Activated CD4-positive, alpha-beta T cell treated with anti-CD3 and anti-CD28 coated beads, Interleukin-2, amount 50 U/mL, for 48 hours (primary cell): ENCODE measurements at places on chromosomes 1 and 21.

GRCh38 chr1:167052389-167052788 is 37.8 kb downstream of the GPA33 start:
- DNase-seq = no peak

- no peak for DNase-seq
Observed at GRCh38 chr1:31397360-31398095, 15.5 kb upstream of the SERINC2 start.

GRCh38 chr1:181075766-181076350 is 12.6 kb upstream of the IER5 start:
- no peak for DNase-seq

DNA sequence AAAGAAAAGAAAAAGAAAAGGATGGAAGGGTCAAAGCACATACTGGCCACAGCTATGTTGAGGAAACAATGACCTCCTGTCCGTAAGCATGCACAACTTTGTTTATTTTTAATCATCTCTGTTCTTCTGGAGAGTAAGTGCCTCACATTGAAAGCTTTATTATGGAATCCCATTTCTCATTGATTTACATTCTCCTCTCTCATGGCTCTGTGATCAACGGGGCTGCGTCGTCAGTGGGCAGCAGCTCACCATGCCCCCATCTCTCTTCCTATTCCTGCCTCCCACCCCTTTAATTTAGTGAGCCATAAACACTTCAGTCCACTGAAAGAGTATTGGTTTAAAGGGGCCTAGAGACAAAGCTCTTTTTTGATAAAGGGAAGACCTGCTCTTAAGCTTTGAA is 98.9 kb downstream of the KAZN start:
- no peak for DNase-seq

DNA sequence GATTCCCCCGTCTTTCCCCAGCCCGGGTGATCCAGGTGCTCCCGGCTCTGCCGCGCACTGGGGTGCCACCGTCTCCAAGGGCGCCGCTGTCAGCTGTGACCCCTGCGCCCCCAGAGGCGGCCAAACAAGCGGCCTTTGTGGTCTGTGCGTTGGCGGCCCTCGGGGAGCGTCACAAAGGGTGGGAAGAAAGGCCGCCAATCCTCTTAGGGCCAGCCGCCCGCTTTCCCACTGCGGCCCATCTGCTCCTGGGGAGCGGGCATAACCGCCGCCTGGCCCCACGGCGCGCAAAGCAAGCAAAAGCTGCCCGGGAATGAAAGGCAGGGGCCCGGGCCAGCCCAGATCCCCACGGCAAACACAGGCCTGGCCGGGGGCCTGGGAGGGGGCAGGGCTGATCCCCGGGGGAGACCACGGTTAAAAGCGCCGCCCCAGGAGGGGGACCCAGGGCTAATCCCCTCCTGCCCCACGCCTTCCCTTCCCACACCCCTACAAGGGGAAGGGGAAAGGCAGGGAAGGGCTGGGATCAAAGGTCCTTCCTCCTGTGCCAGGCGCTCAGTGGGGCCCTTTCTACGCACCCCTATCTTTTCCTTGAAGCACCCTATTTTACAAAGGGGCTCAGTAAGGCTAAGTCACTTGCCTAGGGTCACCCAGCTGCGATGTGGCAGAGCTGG is 24.0 kb downstream of the C1QB start:
- no peak for DNase-seq

GRCh38 chr1:24051206-24051945 is 60.6 kb downstream of the MYOM3 start:
- no peak for DNase-seq

GRCh38 chr1:225762002-225762441 is 15.6 kb upstream of the SRP9 start:
- DNase-seq = no peak

- DNase-seq = no peak
Observed at GRCh38 chr21:14589855-14590563, 43.9 kb upstream of the SAMSN1 start.

DNA sequence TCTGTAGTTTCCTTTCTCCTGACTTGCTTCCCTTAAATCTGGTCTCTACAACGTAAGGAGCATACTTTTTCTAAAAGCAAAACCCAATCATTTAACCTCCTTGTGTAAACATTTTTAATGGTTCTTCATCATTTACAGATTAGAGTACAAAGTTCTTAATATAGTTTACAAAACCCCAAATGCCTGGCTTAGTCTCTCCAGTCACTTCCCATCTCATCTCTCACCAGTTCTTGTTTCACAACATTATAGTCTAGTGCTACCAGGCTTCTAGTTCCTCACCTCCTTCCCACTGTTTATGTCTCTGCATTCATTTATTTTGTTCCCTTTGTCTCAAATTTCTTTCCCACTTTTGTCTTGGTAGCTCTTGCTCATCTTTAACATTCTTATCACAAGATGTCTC is 168.4 kb downstream of the FASLG start:
- no peak for DNase-seq

DNA sequence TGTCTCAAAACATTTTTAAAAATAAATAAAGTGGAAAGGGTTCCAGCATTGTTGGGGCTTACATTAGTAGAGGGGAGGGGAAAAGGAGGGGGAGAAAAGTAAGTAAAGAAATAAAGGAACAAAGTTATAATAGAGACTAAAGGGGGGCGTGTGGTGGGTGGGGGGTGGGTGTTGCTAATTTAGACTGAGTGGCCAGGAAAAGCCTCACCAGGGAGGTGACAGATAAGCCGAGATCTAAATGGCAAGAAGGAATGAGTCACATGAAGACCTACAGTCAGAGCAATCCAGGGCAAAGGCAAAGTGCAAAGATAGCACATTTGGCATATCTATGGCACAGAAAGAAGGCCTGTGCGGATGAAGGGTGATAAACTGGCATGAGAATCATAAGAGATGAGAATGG is 7.5 kb downstream of the MPL start:
- no peak for DNase-seq

DNA sequence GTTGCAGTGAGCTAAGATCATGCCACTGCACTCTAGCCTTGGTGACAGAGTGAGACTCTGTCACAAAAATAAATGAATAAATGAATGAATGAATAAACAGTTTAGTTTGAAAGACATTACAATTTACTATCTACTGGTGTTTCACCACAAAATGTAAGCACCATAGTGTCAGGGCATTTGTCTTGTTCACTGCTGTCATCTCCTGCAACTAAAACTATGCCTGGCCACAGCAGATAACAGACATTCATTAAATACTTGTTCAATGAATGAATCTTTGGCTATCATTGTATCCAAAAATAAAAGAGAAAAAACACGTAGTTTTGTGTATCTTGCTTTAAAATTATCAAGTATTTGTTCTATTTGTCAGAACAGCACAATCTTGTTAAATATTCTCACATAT is 32.5 kb downstream of the SASS6 start:
- no peak for DNase-seq

- no peak for DNase-seq
Observed at GRCh38 chr1:125087691-125088090, 3902.9 kb downstream of the SRGAP2C start.

GRCh38 chr1:164633997-164634396 is 75.0 kb downstream of the PBX1 start:
- DNase-seq = no peak

DNA sequence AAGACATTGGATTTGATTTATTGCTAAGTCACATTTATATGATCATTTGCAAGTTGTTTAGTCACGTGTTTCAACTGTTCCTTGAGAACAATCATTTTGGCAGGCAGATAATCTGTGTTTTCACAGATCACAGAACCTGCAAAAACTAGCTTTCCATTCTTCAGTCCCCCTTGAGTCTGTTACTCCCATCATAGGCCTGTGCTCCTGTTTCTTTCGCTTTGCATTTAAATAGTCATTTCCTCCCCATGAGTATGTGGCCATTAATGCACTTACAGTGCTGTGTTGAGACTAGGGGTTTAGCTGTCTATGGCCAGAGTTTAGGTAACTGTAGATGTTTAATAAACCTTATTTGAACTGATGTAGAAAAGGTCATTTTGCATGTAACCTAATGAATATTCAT is 214.5 kb downstream of the PATJ start:
- no peak for DNase-seq

- no peak for DNase-seq
Observed at GRCh38 chr1:109773900-109774485, 10.3 kb upstream of the EPS8L3 start.
